ENCODE measurements at places on chromosomes 1 and 21. TPM values are rescaled to one million over a fixed set of nuclear protein-coding genes. Genes with fewer than 3 reads are reported as not detected.
A peak's percentile ranks its signal among the peaks of the same experiment; 100 is the strongest.

- no peak overlapping the region for H3K27ac ChIP-seq
- peaks cover 27% of the 10 kb centered on the region for H3K27me3 ChIP-seq
- H3K4me3 ChIP-seq: no peak overlapping the region
- no peaks in the 10 kb centered on the region for H3K36me3 ChIP-seq
Measured at GRCh38 chr21:42155045-42155855, 63.7 kb upstream of the ABCG1 start.

DNA sequence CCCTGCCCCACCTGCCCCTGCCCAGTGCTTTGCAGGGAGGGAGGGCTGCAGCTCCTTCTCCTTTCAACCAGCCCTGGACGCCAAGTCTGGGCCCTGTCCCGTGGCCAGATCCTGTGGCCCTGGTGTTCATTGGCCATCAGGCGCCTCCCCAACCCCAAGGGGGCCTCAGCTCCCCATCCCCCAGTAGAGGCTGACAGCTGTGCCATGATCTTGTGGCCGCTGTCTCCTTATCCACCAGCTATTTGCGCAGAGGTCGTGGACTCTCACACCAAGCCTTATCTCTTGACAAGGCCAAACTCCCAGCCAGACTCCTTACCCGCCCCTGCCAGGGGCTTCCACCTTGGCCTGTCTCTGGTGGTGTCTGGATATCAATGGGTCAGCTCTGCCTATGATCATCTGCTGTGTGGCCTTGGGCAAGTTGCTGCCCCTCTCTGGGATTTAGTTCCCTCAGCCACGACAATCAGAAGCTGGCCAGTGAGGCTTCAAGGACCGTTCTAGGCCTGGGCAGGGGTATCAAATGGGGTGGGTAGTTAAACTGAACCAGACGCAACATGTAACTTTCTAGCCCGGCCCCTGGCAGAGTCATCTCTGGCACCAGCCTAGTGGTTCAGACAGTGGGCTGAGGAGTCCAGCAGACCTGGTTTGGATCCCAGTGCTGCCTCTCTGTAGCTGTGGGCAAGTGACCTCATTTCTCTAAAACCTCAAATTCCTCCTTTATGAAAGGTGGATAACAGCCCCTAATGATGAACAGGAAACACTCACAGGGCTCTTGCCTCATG is 3.3 kb upstream of the COL8A2 start:
- H3K4me1 ChIP-seq: peaks cover 19% of the 10 kb centered on the region
- H3K4me3 ChIP-seq: no peak overlapping the region
- H3K36me3 ChIP-seq: no peaks in the 10 kb centered on the region
- DNase-seq: no peak
- H3K27me3 ChIP-seq: peaks cover 10% of the 10 kb centered on the region
- H3K27ac ChIP-seq: no peak overlapping the region

DNA sequence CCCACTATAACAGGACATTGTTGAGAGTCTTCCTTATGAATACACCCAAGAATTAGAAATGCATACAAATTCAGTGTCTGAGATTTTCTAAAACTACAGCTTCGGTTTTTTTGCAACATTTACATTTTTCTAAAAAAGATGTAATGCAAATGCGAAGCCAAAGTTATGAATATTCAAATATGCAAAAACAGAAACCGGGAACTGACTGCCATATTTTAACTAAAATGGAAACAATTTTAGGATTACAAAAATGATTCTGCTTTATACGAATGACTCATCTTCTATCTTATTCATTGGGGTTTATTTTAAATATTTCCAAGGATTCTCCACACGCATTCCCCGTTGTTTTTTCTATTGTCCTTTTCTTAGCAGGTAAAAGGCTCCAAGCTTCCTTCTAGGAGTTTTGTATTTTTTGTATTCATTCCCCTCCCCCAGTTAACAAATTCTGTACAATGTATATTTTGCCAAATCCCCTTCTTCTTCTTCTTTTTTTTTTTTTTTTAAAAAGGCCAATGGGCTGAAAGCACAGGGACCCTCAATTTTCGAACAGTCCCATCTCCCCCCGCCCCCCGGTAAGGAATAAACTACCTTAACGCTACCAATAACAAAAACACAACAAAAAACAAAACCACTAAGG is 1.0 kb downstream of the ARPC5 start:
- H3K36me3 ChIP-seq: peaks cover 42% of the 10 kb centered on the region
- DNase-seq: no peak
- peaks cover 50% of the 10 kb centered on the region for H3K4me1 ChIP-seq
- H3K27me3 ChIP-seq: no peaks in the 10 kb centered on the region

DNA sequence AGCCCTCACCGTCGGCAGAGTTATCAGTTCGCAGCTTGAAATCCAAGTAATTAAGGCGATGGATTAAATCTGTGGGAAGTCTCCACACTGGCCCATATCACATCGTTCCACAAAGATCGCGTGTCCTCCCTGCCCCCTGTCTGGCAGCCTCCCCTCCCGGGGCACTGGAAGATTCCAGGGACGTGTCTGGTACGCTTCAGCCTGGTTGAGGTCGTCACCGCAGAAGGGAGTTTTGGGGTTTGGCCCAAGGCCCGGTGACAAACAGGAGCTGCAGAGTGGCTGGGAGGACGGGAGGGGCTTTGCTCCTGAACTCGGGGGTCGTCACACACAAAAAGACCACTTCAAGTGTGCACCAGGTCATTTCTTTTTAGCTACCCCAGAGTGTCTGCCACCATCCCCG is 51.1 kb downstream of the PRDM16 start:
- no peaks in the 10 kb centered on the region for H3K27me3 ChIP-seq
- H3K4me1 ChIP-seq: no peaks in the 10 kb centered on the region
- no peak overlapping the region for H3K27ac ChIP-seq
- no peaks in the 10 kb centered on the region for H3K36me3 ChIP-seq
- H3K4me3 ChIP-seq: no peak overlapping the region

GRCh38 chr1:222522105-222522915 is 25.6 kb downstream of the HHIPL2 start:
- peaks cover 2% of the 10 kb centered on the region for H3K4me1 ChIP-seq
- H3K36me3 ChIP-seq: no peaks in the 10 kb centered on the region
- no peak for DNase-seq
- H3K4me3 ChIP-seq: no peak overlapping the region

GRCh38 chr1:79741720-79742421 is 735.3 kb upstream of the ADGRL4 start:
- peak overlapping the region; percentile 36 for H3K27ac ChIP-seq
- H3K4me1 ChIP-seq: peaks cover 8% of the 10 kb centered on the region
- no peak overlapping the region for H3K4me3 ChIP-seq
- no peaks in the 10 kb centered on the region for H3K27me3 ChIP-seq
- DNase-seq: no peak
- no peaks in the 10 kb centered on the region for H3K36me3 ChIP-seq

DNA sequence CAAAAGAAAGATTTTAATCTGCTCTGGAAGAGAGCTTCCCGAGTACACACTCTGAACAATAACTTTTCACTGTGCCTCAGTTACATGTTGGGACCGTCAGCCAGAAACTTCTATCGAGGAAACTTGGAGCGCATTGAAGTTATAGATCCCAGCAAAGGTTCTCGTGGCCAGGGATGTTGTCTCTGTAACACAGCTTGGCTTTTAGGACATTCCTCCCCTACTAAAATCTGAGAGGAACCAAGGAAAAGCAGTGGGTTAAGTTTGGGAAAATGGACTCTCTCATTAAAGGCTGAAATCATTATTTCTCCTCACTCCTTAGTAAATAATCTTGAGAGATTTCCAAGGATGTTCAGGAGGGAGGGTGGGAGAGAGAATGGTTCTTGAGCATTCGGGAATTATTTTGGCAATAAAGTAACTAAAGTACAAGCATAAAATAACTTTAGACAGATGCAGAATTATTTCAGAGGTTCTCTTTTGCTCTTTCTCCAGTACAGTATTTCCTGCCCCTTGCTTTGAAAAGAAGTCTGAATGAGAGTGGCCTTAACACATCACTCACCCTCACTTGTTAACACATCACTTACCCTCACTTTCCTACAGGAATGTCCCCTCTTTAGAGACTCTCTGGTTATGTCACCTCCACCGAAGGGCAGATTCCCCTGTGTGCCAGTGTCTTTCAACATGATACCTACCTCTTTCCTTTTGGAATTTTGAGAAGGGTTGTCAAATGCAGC is 1.8 kb upstream of the NFIA start:
- H3K4me3 ChIP-seq: peak overlapping the region; percentile 49
- DNase-seq: no peak
- H3K27me3 ChIP-seq: peaks cover 47% of the 10 kb centered on the region
- peaks cover 38% of the 10 kb centered on the region for H3K4me1 ChIP-seq
- H3K27ac ChIP-seq: no peak overlapping the region

DNA sequence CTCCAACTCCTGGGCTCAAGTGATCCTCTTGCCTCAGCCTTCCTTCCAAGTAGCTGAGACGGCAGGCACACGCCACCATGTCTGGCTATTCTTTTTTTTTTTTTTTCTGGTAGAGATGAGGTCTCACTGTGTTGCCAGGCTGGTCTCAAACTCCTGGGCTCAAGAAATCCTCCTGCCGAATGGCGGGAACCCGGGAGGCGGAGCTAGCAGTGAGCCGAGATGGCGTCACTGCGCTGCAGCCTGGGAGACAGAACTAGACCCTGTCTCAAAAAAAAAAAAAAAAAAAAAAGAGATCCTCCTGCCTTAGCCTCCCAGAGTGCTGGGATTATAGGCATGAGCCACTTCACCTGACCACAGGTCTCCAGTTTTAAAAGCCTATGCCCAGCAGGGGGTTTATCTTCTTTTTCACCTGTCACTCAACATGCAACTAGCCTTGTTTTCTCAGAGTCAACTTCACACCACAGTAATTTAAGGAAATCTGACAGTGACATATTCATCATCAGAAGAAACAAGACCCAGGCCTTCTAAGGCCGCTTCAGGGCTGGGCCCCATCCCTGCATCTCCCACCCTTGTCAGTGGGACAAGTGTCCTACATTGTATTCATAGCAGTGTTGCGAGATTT is 38.3 kb upstream of the GALNT2 start:
- H3K27ac ChIP-seq: no peak overlapping the region
- H3K4me1 ChIP-seq: peaks cover 3% of the 10 kb centered on the region
- H3K36me3 ChIP-seq: no peaks in the 10 kb centered on the region
- no peaks in the 10 kb centered on the region for H3K27me3 ChIP-seq
- no peak for DNase-seq

DNA sequence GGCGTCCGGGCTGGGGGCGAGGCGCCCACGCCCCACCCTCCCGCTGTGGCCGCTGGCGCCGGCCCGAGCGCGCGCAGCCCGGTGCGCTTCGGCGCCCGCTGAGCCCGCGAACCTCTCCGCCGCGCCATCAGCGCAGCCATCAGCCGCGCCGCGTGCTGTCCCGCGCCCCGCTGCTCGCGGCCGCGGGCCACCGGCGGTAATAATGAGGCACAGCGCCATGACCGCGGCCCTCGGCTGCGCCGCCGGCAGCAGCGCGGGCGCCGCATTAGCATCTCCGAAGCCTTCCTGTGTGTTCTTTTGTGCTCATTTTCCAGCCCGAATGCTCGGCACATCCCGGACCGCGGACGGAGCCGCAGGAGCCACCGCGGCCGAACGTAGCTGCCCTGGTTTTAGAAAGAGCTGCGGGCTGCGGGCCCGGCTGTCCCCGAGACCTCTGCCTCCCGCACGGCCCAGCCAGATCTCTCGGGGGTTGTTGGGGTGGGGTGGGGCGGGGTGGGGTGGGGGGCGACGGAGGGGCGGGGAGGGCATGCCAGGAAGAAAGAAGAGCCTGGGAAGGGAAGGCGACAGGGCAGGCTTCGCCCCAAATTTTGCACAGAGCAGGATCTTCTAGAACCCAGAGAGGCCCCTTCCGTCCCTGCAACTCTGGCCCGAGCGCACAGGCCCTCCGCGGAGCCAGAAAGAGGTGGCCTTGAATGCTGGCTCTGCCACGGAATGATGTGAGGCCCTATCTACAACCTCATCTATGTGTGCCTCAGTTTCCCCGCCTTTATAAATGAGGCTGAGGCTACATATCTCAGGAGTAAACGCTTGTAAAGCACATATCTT is 55.3 kb downstream of the RRAGC start:
- H3K27ac ChIP-seq: no peak overlapping the region
- peak overlapping the region; percentile 59 for H3K4me3 ChIP-seq
- peaks cover 5% of the 10 kb centered on the region for H3K4me1 ChIP-seq
- peaks cover 58% of the 10 kb centered on the region for H3K27me3 ChIP-seq
- H3K36me3 ChIP-seq: no peaks in the 10 kb centered on the region

DNA sequence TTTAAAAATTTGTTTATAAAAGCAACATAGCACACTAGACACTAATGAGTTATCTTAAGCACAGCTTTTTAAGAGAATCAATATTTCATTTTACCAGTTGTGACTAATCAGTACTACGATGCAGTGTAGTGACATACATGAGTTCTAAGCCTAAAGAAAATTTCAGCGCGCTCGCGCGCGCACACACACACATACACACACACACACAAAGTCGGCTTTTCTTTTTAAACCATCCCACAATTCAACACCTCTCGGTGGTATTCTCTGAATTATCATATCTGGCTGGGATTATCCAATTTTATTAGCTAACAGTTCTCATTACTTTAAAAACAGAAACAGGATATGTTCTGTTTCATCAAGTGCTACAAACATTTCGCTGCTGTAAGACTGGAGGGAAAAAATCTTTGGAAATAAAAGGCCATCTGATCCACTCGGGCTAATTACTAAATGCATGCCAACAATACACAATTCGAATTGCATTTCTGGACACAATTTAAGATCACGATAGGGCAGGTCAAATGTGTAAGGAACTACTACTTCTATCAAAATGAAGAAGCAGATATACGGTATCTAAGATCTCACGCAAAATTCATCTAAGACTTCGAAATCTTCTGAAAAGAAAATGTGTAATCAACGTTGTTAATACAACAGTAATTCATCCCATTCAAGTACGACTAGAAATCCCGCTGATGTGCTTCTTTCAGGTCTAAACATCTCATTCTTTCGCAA is 1.2 kb downstream of the TUT4 start:
- peaks cover 9% of the 10 kb centered on the region for H3K36me3 ChIP-seq
- no peak overlapping the region for H3K27ac ChIP-seq
- DNase-seq: no peak
- no peak overlapping the region for H3K4me3 ChIP-seq

GRCh38 chr1:7109901-7110300 is 324.6 kb downstream of the CAMTA1 start:
- no peaks in the 10 kb centered on the region for H3K36me3 ChIP-seq
- H3K4me3 ChIP-seq: no peak overlapping the region
- H3K27me3 ChIP-seq: peaks cover 10% of the 10 kb centered on the region

DNA sequence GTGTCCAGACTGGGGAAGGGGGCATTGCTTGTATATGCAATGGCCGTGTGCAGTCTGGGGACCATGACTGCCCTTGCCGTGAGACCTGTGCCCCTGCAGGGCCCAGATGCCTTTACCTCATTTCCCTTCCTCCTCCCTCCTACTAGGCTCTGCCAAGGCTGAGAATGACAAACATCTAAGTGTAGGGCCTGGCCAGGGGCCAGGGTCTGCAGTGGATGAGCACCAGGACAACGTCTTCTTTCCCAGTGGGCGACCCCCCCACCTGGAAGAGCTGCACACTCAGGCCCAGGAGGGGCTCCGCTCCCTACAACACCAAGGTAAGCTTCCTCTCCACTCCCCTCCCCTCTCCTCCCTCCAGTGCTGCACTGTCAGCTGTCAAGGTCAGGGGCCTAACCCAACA is 49.5 kb downstream of the YARS1 start:
- H3K27ac ChIP-seq: no peak overlapping the region
- no peaks in the 10 kb centered on the region for H3K27me3 ChIP-seq
- H3K4me3 ChIP-seq: no peak overlapping the region
- no peaks in the 10 kb centered on the region for H3K4me1 ChIP-seq
- H3K36me3 ChIP-seq: no peaks in the 10 kb centered on the region

GRCh38 chr21:38525454-38525853 is 27.2 kb upstream of the ERG start:
- H3K36me3 ChIP-seq: no peaks in the 10 kb centered on the region
- H3K27me3 ChIP-seq: no peaks in the 10 kb centered on the region
- H3K4me3 ChIP-seq: no peak overlapping the region
- H3K27ac ChIP-seq: no peak overlapping the region

RNU1-1 gene
- 3,526 TPM for total RNA-seq

SHE gene
- total RNA-seq: 0.04 TPM

COL11A1 gene
- not detected for total RNA-seq

Data from activated B cell treated with CpG ODN at 0.5 μM for 24 hours (primary cell).